ENCODE measurements at places on chromosomes 2 and 18.

GRCh38 chr2:223538920-223539440, 63.2 kb downstream of the SCG2 start:
- no peak for DNase-seq

DNA sequence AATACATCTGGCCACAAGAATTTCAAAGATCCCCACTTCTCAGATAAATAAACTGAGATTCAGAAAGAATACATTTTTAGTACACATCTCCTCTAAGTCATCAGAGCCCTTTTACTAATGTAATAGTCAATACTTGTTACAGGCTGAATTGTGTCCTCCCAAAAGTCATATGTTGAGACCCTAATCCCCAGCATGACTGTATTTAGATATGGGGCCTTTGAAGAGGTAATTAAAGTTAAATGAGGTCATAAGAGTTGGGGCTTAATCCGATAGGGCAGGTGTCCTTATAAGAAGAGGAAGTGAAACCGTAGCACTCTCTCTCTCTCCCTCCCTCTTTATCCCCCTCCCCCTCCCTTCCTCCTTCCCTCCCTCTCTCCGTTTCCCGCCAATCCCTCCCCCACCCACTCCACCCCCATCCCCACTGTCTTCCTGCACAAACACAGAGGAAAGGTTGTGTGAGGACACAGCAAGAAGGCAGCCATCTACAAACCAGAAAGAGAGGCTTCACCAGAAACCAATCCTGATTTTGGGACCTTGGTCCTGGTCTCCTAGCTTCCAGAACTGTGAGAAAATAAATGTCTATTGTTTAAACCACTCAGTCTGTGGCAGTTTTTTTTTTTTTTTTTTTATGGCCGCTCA, 66.6 kb upstream of the ZNF397 start:
- no peak for DNase-seq

DNA sequence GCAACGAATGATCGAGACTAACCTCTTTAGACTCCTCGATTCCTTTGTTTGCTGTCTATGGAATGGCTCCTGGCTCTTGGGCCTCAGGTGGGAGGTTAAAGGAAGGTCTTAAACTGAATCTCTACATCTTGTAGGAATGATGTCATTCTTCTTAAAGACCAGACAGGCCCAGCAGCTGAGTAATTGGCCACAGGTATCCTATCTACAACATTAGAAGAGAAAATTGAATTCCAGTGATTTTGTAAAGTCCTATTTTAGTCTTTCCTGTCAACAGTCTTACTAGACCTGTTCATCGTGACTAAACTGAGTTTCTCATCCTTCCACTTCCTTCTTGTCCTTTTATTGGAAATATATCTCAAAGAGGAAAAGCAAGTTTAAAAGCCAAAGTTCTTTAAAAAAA, 274.8 kb downstream of the ALPK2 start:
- no peak for DNase-seq

GRCh38 chr2:67412424-67412823, 15.3 kb downstream of the ETAA1 start:
- DNase-seq: no peak

GRCh38 chr2:241489733-241490680, 18.4 kb downstream of the STK25 start:
- no peak for DNase-seq

DNA sequence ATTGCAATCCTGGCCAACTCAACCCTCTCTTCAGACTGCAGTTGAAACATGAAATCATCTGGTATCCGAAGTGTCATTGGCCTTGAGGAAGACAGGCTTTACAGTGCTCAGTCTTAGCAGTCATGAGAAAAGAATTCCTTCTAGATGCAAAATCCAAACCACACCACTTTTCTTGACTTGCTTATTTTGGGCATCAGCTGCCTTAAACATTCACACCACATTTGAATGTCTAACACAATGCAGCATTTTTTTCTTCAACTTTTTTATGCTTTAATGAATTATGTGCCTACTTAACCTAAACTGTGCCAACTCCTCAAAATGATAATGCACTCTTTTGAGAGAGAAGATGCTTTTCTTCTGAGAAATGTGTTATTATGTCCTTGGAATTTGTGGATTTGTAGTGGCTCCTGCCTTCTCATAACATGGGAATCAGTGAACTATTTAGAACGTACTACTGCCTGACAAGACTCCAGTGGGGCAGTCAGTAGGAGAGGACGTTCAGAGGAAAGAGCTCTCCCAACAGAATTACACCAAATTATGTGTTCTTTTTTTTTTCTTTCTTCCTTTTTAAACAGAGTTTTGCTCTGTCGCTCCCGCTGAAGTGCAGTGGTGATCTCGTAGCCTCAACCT, 3.2 kb upstream of the FAM98A start:
- no peak for DNase-seq

- no peak for DNase-seq
These were observed 142.1 kb downstream of the PTH2R start for GRCh38 chr2:208548700-208549099.

DNA sequence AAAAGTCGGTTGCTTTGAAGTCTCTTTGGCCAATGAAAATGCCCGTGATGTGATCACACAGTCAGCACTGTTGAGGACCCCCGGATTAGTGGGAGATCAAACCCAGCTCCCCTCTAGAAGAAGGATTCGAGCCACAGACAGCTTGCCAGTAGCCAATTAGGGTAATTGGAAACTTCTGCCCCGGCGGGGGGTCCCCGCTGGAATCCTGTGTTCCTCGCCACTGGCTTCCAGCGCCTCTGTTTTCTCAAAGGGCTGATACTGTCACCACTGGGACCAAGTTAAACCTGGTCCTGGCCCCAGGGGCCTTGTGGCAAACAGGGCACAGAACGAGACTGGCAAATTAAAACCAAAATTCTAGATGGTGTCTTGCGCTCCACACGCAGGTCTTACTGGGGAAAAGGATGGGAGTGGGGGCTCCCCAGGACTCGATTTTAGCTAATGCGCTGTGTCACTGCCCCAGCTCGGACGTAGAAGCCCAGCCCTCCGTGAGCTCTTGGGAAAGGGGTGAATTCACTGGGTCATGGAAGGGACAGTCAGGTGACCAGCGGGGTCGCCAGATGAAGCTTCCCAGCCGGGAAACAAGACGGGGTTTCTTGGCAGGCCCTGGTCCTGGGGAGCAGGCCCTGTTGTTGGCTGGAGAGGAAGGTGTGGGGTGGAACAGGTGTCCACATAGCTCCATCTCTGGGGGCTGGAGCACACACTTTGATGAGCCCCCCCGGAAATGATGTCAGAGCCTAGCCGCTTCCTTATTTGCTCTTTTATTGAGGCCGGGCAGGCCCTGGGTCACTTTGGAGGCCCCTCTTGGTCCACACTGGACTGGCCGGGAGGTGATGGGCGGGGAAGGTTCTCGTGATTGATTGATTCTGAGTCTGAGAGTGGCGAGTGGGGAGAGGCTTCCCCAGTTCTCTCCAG, 90.2 kb downstream of the SMAD7 start:
- DNase-seq: no peak

DNA sequence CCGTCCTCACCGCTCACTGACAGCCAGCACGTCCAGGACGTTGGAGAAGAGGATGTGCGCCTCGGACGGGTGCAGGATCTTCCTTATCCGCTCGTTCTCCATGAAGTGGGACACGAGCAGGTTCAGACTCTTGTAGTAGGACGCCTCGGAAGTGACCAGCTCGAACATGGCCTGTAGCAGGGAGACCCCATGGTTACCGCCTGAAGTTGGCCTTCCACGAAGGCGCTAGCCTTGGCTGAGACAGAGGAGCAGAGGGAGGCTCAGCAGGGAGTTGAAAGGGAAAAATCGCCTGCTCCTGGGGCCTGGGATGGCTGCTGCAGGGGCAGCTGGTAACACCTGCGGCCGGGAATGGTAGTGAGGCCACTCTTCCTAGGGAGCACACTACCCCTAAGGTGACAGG, 24.7 kb downstream of the SNORC start:
- DNase-seq: peak; percentile 46

DNA sequence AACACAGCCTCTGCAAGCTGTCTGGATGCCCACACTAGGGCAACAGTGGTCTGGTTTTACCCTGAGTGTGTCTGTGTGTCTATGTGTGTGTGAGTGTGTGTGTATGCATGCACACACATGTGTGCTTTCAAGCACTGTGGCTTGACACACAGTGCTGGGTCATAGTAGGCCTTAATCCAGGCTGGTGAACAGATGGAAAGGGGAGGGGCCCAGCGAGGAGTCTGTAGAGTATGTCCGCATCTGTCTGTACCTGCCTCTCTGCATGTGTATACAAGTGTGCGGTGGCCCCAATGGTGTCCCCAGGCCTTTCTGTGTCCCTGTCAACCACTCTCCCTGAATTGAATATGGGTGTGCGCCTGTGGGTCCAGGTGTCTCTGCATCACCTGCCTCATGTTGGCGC, 9.3 kb upstream of the KCNIP3 start:
- no peak for DNase-seq

- DNase-seq: no peak
These were observed 12.6 kb downstream of the DTYMK start for GRCh38 chr2:241673797-241674725.

GRCh38 chr2:41595240-41595639, 452.6 kb upstream of the PKDCC start:
- no peak for DNase-seq

GRCh38 chr2:145068509-145068908, 548.6 kb upstream of the ZEB2 start:
- no peak for DNase-seq

DNA sequence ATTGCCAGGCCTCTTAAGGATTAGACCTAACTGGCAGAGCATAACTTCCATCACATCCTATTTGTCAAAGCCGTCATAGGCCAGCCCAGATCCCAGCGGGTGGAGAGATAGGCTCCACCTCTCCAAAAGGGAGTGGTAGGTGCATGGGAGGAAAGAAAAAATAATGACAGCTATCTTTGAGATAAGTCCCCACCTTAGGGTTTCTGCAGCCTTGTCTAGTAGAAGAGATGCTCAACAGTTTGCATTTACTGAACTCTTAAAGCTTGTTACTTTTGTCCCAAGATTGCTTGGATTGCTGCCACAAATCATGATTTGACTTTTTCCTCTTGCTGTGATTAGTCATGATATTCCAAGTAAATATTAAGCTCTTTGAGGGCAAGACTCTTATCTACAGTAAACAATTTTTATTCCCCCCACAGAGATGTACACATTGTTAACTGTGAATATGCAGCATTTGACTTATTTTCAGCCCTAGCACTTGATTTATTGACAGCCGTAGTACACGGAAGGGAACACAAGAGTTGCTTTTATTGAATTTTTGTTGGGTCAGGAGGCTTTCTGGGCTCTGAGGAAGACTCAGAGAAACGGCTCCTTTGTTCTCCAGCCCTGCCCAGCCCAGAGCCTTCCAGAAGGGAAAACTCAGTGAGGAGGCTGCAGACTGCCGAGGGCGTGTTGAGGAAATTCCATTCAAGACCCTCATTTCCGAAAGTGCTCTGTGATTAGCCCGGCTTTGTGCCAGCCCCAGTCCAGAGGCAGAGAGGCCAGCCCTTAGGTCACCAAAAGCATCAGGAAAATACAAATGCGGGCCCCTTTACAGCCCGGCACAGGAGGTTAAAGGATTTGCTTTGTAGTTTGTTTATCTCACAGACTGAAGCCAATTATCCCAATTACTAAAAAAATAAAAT, 75.5 kb upstream of the ZNF532 start:
- DNase-seq: no peak

- DNase-seq: no peak
These were observed 12.8 kb downstream of the NOSTRIN start for GRCh38 chr2:168814939-168815907.

- DNase-seq: no peak
These were observed 118.3 kb upstream of the ANKRD30BL start for GRCh38 chr2:132279930-132280615.

- no peak for DNase-seq
These were observed 86.1 kb upstream of the TANC1 start for GRCh38 chr2:158882297-158882696.
